T-cell (primary cell): ENCODE measurements at places on chromosomes 7 and 10.

DNA sequence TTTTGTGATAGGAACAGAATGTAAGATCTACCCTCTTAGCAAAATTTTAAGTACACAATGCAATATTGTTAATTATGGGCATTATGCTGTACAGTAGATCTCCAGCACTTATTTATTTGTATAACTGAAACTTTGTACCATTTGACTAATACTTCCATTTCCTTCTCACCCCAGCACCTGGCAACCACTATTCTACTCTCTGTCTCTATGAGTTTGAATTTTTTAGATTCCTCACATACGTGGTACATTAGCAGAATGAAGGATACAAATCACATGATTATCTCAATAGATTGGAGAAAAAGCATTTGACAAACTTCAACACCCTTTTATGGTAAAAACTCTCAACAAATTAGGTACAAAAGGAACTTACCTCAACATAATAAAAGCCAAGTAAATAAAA, 90.3 kb upstream of the DLX6 start:
- no peak for DNase-seq

- DNase-seq = no peak
These were observed 2.1 kb downstream of the SLC4A2 start for GRCh38 chr7:151061213-151062110.

DNA sequence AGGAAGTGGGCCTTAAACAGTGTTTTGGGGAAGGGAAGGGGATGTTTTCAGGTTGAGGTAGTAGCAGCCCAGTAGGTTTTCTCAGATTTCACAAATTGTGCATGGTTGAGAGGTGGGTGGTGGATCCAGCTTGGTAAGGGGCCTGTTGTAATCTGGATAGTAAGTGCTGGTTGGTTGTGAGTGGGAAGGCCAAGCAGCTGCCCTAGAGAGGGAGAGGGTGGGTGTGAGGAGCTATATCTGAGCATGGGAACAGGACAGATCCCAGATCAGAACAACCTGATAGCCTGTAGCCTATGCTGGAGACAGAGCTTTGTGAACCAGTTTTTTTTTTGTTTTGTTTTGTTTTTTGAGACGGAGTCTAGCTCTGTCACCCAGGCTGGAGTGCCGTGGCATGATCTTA, 53.9 kb upstream of the ZMIZ2 start:
- DNase-seq = no peak

- no peak for DNase-seq
These were observed 21.5 kb downstream of the GET4 start for GRCh38 chr7:897771-898376.

GRCh38 chr10:17213646-17214349, 12.3 kb upstream of the TRDMT1 start:
- DNase-seq = no peak

GRCh38 chr10:124364674-124365073, 54.0 kb downstream of the OAT start:
- no peak for DNase-seq

GRCh38 chr10:132832186-132832969, 46.4 kb upstream of the NKX6-2 start:
- DNase-seq = no peak

DNA sequence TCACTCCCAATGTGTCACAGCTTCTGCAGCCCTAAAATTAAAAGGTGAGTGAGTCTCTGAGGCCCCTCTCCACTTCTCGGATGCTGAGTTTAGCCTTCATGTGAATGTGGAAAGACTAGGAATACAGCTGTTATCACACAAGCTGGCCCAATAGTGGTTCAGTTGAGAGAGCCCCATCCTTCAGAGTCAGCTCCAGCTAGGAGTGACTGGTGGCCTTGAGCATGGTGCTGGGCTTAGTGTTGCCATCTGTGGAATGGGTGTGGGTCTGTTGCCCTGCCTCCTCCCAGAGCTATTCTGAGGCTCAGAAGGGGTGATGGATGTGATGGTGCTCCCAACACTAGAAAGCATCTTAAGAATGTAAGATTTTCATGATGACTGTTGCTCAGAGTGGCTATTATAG, 55.8 kb downstream of the FIGNL1 start:
- no peak for DNase-seq

DNA sequence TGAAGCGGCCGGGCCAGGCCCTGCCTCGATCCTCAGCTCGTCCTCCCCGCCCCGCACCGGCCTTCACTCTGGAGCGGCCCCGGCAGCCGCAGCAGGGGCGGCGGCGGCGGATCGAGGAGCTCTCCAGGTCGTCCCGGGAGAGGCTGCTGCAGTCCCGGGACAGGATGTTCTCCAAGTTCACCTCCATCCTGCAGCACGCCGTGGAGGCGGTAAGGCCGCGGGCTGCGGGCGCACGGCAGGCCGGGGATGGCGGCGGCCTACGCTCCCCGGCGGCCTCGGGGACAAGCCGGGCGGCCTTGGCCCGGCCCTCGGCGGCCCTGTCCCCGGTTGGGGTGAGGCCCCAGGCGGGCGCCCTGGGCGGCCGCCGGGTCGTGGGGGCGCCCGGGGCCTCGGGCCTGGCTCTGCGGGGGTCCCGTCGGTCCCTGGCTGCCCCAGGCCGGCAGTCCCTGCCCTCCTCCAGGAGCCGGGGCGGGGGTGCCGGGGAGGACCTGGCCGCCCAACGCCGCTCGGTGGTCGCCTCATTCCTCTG, 399 bp downstream of the FHIP2A start:
- DNase-seq = no peak

DNA sequence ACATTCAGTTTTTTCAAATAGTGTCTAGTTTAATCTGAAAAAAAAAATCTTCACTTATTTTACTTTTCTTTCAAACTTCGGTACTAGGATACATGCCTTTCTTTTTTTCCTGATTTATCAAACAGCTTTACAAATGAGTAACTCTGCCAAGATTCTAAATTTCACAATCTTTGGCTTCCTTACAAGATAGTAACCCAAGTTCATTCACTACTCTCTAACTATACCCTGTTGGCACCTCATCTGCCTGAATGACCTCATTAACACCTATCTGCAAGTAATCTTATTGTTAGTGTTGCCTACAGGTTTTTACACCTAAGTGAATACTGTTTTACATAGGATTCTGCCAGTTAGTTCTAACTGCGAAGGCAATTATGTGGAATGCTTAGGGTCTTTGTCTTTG, 159.8 kb downstream of the FOXP2 start:
- DNase-seq = no peak

GRCh38 chr10:116800286-116800929, 48.9 kb upstream of the ENO4 start:
- DNase-seq = no peak

DNA sequence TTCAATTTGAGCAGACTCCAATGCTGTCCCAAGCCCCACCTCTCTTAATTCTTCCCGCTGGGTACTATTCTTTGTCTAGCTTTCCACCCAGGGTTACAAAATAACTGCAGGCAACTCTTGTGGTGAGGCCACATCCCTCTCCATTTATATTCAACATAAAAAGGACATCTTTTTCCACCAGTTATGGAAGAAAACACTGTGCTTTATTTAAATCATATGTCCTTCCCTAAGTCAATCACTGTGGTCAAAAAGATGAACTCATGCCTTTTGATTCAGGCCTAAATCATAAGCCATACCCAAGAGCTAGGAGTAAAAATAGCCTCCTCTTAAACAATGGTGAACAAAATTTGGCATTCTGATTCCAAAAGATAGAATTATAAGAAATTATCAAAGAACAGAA, 386.0 kb downstream of the SEMA3D start:
- DNase-seq = no peak

- DNase-seq = no peak
These were observed 71.7 kb downstream of the NRBF2 start for GRCh38 chr10:63204667-63205391.

GRCh38 chr7:36658335-36659171, 65.7 kb downstream of the AOAH start:
- DNase-seq = no peak

DNA sequence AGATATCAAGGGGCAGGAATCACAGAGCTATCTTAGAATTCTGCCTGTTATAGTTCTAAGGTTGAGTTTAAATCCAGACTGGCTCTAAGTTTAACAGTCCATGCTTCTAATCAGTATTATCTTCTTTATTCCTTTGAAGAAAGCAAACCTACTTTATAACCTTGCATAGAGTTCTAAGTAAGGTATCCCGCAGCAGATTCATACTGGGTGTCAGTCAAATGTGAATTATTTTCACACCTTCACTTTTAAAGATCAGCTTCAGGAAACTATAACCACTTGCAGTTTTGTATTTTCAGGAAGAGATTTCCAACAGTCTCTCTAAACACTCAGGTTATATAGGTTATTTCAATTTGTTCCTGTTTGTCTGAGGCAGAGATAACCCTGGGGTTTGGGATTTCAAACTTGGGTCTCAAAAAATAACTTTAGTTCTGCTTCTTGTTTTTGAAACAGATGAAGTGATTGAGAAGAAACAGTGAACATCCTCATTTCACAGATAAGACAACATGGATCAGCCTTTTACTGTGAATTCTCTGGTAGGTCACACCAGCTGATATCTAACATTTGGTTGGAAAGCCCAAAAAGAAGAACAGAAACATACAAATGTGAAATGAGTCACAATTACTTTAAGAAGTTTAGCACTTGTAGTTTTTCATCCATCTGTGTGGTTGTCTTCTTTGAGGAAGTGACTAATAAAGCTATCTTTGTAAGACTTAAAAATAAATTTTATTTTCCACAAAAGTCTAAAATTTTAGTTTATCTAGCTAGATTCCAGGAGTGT, 21.4 kb downstream of the STAMBPL1 start:
- no peak for DNase-seq

DNA sequence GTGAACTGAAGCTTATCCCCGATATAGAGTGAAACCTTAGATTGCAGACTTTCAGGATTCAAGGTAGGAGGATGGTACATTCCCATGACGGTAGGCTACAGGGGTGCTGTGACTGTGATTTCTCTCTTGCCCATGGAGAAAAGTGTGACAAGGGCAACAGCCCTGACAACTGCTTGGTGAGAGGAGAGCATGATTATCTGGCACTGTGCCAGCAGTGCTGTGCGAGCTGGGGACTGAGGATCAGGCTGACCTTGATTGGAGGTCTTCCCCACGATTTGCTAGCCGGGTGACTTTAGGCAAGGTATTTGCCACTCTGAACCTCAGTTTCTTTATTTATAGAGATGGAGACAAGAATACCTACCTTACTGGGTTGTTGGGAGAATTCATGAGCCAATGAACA, 229.5 kb downstream of the PTEN start:
- no peak for DNase-seq

DNA sequence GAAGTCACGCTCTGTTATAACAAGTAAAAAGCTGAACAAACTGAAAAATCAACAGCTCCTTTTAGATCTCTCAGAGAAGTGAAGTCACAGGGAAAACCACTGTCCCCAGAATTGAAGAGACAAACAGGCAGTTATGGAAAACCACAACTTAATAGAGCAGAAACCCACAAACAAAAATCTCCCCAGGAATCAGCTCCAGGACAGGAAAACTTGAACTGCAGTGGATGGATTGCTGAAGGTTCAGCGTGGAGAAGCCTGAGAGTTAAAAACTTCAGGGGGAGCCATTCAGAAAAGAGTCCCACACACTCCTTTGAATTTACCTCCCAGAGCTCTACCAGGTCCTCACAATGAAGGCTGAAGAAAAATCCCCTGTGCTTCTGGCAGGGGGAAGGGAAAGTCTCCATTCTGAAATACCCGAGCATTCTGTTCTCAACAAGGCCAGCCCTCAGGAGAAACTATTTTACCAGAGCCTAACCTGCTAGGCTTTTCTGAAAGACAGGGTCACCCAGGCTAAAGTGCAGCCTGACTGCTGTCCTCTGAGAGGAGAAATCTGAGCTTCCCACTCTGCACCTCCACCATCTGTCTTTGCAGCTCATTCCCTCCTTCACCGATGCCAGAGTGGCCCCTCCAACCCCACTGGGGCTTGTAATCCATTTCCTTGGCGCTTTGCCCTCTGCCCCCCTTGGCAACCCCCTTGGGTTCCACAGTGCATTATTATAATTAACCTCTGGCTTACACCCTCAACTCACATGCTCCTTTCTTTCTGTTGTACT, 65.0 kb upstream of the CCNY start:
- DNase-seq = no peak

GRCh38 chr10:43056568-43057011, 20.3 kb upstream of the RET start:
- DNase-seq = no peak

DNA sequence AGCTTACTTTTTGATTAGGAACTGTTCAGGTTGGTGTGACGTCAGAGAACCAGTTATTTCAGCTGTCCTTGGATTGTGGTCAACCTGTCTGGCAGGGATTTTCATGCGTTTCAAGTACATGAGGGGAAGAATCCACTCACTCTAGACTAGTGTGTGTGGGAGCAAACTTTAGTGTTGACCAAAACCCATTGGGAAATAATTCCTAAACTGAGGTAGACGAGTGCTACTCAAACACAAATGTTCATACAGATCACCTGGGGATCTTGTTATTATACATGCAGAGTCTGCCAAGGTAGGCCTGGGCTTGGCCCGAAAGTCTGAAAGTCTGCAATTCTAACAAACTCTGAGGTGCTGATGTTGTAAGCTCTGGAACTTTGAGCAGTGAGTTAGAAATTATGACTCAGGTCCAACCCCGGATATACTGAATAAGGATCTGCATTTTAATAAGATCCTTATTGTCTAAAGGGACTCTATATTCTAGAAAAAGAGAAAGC, 111.1 kb upstream of the CREB5 start:
- no peak for DNase-seq

DNA sequence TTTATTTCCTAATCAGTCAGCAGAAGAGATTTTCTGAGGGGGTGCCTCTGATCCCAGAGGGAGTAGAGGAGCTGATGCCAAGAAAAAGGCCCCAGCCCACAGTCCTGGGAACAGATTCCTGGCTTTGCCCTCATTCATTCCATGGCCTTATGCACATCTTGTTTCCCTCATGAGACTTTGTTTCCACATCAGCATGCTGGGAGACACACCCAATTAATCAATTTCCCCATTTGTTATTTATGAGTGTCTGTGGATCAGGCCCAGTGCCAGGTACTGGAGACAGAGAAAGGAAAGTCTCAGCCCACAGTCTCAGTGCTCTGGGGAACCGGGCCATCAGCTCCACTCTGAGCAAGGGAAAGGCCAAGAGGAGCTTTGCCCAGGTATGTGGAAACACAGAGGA, 496.2 kb upstream of the ZMIZ1 start:
- DNase-seq = no peak
